ENCODE measurements at places on chromosomes 5 and 9.

GRCh38 chr5:149133795-149134777 lies 7.2 kb upstream of the ABLIM3 start:
- no peak for DNase-seq

GRCh38 chr9:2808105-2808504 lies 35.8 kb downstream of the PUM3 start:
- no peak for DNase-seq

DNA sequence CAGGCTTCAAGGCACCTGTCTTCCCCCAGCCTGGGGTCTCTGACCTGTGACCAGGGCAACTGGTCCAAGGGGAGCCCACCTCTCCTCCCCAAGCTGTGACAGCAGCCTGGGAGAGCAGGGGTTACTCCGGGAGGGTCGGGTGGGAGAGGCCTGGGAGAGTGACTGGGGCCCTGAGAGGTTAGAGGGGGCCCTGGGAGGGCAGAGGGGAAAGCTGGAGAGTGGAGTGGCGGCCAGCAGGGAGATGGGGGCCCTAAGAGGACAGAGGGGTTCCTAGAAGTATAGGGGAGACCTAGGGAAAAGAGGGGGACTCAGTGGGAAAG lies 302 bp downstream of the LCN9 start:
- no peak for DNase-seq

DNA sequence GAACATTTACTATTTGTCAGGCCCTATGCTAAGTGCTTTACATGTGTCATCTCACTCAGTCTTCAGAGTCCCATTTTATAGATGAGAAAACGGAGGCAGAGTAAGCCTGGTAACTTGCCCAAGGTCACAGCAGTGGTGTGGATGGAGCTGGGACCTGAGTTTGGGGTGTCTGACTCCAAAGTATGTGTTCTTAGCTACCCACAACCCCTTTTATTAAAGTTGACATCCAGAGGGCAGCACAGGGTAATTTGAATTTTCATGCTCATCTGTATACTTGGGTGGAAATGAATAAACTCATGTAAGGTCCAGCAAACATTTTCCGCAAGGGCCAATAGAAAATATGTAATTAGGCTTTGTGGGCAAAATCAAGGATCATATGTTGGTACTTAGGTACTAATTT lies 93.4 kb upstream of the SLC25A48 start:
- no peak for DNase-seq

DNA sequence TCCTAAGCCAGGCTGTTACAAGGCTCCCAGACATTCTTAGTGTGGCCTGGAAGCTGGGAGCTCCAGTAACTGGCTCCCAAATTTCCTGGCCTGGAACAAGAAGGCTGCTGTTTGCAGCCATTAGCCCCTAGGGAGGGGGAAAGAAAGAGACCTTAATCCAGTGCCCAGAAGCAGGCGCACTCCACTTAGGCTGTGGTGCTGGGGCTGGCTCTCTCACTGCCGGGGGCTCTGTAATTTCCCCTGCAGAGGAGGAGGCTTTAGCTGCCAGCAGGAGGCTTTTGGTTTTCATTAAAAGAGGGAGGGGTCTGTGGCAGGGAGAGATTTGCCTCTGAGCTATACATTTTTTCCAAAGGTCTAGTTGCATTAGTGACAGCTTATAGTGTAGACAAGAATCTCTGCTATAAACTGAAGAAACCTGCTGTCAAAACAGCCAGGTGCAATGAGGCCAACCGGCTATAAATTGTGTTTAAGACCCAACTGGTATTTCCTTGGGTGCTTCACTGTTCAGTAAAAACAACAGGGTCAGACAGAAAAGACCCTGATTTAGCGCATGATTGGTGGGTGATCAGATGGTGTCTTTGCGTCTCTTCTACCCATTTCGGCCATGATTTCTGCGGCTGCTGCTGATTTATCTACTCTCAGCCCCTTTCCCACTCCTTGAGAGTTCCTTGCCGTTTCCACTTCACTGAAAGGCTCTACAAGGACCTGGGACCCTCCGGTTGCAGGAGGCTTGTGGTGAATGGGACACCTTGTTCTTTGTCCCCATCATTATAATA lies 254.6 kb downstream of the AOPEP start:
- DNase-seq: no peak

DNA sequence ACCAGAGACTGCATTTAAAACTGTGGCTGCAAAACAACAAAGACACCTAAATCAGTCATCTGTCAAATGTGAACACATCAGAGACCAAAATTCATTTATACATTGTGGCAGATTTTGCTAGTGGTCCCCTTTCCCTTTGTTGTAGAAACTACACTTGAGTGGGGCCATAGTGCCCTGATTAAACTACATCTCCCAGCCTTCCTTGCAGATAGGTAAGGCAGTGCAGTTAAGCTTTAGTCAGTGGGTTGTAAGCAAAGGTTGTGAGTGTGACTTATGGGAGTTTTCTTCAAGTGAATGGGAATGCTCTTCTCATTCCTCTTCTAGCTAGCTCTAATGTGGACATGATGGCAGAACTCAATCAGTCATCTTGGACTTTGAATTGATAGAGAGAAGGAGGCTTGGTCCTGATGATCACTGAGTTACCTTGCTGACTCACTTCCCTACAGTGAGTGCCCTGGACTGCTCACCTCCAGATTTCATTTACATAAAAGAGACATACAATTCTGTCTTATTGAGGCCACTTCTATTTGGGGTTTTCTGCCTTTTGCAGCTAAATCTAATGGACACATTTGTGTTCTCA lies 35.2 kb upstream of the SPARC start:
- DNase-seq: no peak

- DNase-seq: no peak
Measured at GRCh38 chr9:87613265-87614111, 112.4 kb upstream of the CTSL start.

DNA sequence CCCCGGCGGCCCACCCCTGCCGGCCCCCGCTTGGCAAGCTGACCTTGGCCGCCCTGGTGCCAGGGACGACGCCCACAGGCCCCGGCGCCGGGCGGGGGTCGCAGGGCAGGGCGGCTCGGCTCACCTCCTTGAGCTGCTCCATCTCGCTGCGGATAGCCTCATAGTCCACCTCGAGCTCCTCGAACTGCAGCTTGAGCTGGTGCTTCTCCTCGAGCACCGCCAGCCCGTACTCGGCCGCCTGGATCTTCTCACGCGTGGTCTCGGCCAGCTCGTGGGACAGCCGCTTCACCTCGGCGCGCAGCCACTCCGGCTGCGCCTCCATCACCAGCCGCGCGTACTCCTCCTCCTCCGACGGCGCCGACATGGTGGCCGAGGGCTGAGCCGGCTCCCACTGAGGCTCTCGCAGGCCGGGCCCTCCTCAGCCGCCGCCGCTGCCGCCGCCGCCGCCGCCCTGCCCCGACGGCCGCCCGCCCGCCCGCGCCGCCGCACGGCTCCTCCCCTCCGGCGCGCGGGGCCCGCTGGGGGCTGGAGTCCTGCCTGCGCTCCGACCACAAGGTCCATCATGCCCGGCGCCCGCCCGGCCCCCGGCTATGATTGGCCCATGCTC lies at the start of gene BICD2:
Gene BICD2, minus strand, starts transcription at position 453 of the 607 bp plus-strand sequence. Its CDS starts 89 bp downstream, at position 364.
- DNase-seq: no peak

DNA sequence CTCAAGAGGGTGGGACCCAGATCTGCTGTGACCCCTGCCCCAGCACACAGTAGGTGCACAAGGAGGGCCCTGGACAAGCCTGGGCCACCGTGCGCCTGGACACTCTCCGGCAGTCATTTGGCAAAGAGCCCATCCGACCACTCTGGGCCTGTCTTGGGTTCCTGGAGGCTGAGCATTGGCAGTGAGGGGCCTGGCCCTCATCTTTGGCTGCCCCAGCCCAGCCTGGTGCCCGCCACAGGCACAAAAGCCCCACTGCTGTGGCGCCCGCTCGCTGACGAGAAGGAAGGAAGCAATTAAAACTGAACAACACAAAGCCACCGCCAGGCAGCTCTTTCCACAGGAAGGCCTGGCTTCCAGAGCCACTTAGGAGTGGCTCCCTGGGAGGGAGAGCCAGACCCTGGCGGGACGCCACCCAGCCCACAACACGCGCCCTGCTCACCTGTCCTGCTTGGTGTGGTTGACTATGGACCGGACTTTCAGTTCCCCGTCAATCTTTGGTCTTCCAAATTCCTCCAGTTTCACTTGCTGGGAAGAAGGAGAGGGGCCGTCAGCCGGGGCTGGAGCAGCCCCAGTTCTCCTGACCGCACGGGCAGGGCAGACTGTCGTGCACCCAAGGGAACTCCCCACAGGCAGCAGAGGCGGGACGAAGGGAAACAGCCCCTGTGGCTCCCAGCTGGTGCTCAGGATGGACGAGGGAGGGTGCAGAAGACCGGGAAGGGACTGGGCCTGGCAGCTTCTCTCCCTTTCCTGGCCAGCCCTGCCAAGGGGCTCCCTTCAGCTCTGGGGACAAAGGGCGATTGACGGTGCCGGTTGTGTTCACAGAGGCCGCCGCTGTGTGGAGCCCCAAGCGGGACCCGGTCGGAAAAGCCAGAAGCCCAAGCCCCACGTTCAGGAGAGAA lies 50.9 kb upstream of the SARDH start:
- peak; percentile 25 for DNase-seq

DNA sequence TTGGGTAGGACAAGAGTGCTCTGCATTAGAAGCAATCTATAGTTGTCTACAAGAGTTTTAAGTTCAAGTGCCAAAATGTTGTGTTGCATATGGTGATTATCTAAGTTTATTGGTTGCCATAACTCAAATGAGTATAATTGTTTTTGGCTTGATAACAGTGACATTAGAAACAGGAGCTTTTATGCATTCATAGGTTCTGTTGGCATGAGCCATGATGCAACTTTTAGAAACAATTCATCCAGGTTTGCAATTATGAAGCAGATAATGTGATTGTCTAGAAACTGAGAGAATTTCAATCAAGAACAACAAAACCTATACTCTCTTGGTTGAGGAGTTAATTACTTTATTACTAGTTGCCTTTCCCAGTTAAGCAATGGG lies 137.0 kb downstream of the PBX3 start:
- DNase-seq: no peak
